ENCODE measurements at places on chromosomes 2 and 18.

DNA sequence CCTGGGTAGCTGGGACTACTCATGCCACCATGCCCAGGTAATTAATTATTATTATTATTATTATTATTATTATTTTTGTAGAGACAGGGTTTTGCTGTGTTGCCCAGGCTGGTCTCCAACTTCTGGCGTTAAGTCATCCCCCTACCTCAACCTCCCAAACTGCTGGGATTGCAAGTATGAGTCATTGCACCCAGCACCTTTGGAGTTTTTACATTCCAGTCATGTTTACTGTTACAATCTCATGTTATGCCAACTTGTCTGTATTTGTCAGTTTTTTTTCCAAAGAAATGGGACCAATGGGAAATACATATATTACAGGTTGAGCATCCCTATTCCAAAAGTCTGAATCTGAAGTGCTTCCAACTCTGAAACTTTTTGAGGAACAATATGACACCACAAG is 903.8 kb downstream of the SLC4A3 start:
- DNase-seq: no peak

DNA sequence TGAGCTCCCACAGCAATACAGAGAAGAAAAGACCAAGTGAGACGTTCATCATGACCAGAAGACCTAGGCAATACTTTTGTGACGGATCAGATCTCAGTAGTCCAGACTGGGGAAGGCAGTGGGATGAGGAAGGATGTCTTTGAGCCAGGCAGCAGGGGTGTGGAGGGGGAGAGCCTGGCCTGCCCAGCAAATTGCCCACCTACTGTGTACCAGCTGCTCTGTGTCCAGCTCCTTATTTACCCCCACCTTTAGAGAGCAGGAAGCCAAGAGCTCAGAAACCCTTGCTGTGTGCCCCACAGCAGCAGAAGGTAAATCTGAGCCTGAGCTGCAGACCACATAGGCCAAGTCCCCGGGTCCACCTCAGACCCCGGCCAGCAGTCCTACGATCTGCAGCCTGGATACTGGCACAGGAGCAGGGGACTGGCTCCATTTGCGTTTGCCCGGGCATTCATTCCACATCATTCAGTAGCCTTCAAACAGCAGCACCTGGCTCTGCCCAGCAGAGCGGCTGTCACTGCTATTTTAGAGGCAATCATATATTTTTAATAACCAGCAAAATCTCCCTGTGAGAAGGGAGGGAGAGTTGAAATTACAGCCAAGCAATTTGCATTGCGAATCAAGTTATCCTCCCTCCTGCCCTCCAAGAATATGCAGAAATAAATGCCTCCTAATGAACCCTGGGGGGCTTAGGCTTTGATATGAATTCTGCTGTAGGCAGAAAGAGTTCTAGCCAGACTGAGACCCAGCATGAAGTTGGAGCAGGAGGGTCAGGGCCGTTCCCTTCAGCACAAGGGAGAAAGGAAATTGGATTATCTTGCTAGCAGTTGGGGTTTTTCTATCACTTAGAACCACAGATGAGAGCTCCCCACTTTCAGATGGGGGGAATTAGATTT is 110.0 kb upstream of the FZD7 start:
- no peak for DNase-seq

- no peak for DNase-seq
Observed at GRCh38 chr2:190550137-190550536, 15.6 kb upstream of the NEMP2 start.

GRCh38 chr2:218889937-218890336 is 9.3 kb downstream of the WNT10A start:
- DNase-seq: no peak

- no peak for DNase-seq
Observed at GRCh38 chr2:235639428-235639773, 145.6 kb downstream of the AGAP1 start.

- DNase-seq: no peak
Observed at GRCh38 chr2:80252294-80252986, 52.1 kb downstream of the LRRTM1 start.

DNA sequence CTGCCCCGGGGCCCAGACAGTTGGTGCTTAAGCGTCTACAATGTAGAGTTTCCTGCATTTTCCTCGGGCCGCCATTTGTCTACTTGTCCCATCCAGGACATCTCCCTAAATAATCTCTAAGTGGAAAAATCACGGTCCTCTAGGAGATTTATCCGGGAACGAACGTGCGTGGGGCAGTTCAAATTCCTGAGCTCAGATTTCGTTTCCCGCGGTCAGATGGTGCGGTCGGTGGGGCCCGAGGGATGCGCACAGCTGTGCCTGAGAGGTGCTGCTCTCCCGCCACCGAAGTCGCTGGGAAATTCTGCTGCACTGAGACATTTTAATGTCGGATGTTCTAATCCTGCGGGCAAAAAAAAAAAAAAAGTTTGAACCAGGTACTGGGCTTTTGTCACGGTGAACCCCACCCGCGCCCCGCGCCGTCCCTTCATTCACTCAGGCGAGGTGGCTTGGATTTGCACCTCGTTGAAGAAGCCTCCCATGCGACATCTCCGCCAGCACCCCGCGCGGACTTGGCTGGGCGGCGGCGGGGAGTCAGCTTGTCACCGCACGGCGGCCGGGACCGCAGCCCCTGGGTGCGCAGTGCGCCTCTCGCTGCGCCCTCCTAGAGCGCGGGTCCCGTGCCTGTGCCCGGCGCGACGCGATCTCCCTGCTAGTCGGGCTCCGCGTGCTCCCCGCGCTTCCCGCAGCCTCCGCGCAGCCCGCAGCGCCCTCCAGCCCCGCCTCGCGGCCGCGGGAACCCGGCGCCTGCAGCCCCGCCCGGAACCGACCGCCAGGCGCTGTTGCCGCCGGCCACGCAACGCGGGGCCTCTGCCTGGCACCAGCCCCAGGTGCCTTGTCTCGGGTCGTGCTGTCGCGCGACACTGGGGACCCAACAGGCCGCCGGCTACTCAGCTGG is 191.9 kb upstream of the TCF4 start:
- DNase-seq: no peak

GRCh38 chr2:56587456-56587855 is 403.7 kb downstream of the CCDC85A start:
- DNase-seq: no peak

DNA sequence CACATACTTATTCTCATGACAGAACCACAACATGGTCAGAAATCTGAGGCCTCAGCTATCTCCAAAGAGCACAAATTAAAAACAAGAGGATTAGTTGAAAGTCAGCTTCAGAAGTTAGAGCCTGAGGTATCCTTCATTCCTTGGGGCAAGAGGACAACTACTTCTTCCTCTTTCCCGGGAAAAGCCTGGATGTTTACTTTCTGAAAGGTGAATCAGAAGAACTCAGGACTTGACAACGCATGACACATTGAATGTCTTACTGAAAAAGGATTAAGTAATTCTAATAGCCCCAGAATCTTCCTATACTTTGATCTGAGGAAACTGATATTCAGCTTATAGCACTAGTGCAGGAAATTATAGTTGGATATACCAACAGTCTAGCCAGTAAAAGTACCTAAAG is 573.2 kb downstream of the METTL4 start:
- no peak for DNase-seq

GRCh38 chr2:187577310-187577709 is 23.1 kb upstream of the TFPI start:
- no peak for DNase-seq

GRCh38 chr18:7696780-7697179 is 129.7 kb downstream of the PTPRM start:
- DNase-seq: no peak

- no peak for DNase-seq
Observed at GRCh38 chr2:6958616-6959235, 41.5 kb downstream of the RNF144A start.

GRCh38 chr18:79395761-79396404 is at the start of gene NFATC1:
NFATC1 (plus strand) TSS chr18:79395930; CDS start chr18:79396225, 295 bp downstream.
- peak; percentile 69 for DNase-seq

- DNase-seq: no peak
Observed at GRCh38 chr18:4454537-4455112, 482 bp downstream of the DLGAP1 start.

DNA sequence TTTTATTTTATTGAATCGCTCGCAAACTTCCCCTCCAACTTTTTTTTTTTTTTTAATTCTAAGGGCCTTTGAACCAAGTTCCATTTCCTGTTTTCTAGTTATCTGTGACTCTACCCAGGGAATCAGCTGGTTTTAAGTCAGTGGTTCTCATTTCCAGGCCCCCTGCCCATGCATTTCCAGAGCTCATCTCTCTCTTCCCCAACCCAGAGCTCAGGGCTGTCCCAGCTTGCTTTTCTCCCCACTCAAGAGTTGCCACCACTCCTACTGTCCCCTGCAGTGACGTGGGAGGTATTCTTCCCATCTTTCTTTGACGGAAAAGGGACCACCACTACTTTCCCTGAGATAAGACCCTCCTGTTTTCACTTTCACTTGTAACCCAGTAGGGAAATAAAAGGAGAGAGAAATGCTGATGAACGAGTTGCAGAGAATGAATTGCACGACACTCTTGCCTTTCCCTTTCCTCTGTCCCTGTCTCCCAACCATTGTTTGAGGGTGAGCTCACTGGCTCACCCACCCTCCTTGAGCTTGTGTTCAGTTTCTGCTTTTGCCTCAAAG is 42.1 kb downstream of the TET3 start:
- DNase-seq: no peak

- DNase-seq: no peak
Observed at GRCh38 chr2:134460583-134460998, 206.7 kb downstream of the MGAT5 start.

DNA sequence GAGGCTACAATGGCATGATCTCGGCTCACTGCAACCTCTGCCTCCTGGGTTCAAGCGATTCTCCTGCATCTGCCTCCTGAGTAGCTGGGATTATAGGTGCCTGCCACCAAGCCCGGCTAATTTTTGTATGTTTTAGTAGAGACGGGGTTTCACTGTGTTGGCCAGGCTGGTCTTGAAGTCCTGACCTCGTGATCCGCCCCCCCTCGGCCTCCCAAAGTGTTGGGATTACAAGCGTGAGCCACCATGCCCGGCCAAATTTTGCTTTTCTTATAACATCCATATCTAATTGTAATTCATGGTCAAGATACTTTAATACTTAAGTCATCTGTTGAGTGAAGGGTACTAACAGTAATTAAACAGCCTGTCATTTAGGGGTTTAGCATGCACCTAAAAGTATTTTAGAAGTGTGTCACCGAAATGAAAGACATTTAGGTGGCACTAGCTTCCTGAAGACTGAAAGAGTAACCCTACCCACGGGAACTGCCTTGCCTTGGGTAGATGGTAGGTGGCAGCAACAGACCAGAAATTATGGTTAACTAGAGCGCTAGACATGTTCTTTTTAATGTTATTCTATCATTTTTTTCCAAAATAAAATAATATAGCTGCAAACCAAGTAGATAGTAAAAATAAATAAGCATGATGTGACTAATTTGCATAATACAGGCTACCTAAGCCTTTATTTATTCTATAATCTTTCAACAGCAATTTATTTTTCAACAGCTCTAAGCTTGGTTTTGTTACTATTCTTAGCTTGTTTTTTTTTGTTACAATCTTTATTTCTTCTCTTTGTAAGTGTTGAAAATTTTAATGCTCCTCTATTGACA is 8.6 kb upstream of the ACYP2 start:
- DNase-seq: no peak

DNA sequence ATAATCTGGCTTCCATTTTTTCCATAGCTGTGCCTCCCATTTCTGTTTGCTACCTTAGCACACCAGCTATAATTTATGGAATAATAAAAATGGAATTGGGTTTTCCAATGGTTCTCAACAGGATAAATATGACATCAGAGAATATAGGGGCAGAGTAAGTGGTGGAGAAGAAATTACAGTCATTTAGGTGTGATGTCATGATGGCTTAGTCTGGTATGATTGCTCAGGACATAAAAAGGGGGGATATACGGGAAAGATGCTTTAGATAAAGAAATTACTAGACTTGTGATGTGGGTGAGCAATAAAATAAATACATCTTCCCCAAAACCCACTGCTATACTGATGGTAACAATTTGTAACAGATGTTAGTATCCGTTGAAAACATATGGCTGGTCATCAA is 21.6 kb upstream of the KIF5C start:
- no peak for DNase-seq

DNA sequence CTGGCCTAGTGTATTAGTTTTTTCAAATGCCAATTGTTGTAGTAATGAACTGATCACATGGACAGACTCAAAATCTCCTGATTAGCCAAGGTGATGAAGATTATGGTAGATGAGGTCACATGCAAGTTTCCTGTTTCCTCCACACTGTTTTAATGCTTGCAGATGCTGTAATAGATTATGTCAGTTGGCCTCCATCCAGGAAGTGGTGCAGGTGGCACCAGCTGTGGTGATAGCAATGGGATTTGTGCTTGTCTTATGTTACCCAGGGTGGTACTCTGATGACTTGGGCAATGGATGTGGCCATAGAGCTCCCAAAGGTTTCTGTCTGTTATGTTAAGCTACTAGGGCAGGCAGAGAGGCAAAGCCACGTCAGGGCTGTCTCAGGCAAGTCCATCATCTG is 332.9 kb upstream of the DDX18 start:
- DNase-seq: no peak

GRCh38 chr2:221042926-221043325 is 529.2 kb downstream of the EPHA4 start:
- no peak for DNase-seq

GRCh38 chr2:86048383-86048701 is 57.3 kb downstream of the POLR1A start:
- no peak for DNase-seq

GRCh38 chr2:97908208-97908676 is 87.5 kb downstream of the TMEM131 start:
- no peak for DNase-seq

DNA sequence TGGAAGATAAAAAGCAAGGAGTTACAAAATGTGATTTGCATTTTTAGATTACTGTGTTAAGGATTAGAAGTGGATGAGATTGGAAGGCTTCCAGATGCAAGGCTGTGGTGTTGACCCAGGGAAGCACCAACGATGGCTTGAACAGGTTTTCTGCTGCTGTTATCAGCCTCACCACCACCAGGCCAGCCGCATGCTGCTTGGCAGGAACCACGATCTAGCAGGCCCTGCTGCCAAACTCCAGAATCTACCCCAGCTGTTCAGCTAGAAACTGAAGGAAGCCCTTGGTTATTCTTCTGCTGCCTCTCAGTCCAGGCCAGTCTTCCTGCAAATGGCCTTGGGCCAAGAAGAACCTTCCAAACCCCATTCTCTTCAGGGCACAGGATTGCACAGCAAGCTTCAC is 133.9 kb downstream of the MTCL1 start:
- DNase-seq: no peak

DNA sequence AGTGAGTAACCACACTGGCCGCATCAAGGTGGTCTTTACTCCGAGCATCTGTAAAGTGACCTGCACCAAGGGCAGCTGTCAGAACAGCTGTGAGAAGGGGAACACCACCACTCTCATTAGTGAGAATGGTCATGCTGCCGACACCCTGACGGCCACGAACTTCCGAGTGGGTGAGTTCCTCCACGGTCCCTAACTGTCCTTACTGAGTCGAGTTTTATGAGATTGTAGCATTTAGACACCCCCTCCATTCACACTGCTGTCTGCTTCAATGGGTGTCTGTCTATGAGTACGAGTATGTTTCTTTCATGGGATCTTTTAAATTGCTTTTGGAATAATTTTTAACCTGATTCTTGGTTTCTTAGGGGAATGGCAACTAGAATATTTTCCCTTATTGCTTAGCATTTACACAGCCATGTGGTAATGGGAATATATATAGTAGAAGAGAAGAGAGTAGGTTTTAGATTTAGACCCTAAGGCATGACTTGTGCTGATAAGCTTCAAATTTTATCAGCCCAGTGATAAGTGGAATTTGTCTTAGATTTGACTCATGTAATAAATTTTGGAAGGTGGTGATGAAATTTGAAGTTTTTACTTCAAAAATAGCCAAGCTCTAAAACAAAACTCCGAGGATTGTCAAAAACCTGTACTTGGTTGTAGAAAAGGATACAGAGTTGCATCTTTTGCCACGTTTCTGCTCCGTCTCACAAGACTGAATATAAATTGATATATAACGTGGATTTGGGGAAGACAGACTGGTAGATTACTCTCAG is 188.2 kb downstream of the LTBP1 start:
- DNase-seq: no peak

Measured in T-helper 22 cell (primary cell).